ENCODE measurements at places on chromosomes 2 and 18.

DNA sequence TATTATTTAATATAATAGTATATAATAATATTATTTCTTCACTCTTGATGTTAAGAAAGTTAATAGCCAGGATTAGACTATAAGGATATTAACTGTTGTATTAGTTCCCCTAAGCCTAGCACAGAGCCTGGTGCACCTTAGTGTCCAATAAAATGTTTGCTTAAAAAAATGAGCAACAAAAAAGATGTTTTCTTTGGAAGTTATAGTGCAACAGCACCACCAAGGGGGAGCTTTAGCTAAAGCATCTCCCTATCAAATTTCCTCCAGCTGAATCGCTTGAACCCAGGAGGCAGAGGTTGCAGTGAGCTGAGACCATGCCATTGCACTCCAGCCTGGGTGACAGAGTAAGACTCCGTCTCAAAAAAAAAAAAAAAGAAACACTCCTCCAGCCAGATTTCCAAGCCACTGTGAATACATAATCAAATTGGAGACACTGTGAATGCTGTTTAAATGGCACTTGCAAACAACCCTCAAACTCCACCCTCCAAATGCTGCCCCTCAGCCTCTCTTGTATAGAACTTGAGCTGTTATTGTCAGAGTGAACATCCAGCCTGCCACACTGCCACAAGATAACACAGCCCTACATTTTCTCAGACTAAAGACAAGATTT lies 221.9 kb downstream of the DYM start:
- no peak for DNase-seq

DNA sequence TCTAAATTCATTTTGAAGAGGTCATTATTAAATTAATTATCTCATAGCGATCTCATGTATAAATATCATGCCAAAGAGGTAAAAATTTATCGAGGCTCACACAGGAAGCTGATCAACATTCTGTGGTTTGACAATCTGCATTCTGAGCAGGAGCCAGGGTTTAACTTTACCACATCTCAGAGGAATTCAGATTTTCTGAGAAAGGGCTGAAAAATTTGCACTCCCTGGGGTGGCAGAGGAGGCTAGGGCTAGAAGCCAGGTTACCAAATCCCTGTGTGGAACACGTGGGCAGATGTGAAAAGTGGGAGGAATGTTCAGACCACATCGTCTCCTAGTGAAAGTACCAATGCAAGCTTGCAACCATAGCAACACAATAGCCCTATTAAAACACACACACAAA lies 63.5 kb upstream of the CTLA4 start:
- no peak for DNase-seq

- no peak for DNase-seq
Measured at GRCh38 chr2:162661618-162662017, 176.9 kb downstream of the KCNH7 start.

- DNase-seq, result no peak
Measured at GRCh38 chr2:20573620-20574422, 77.1 kb downstream of the HS1BP3 start.

DNA sequence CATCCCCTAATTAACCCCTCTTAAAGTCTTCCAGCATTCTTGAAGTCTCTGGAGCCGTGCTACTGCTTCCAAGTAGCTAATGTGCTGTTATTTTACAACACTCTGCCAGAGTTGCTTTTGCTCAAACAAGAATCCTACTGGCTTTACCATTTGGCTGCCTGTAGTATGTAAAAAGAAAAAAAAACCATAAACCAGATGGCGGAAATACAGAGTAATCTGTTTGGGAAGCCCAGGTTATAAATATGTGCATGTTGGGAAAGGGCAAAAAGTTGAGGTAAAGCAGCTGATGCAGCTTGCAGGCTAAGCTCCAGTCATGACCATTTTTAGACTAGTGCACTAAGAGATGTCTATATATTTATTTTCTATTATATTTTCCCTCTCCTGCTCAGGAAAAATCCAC lies 313.2 kb upstream of the ETAA1 start:
- DNase-seq, result no peak

DNA sequence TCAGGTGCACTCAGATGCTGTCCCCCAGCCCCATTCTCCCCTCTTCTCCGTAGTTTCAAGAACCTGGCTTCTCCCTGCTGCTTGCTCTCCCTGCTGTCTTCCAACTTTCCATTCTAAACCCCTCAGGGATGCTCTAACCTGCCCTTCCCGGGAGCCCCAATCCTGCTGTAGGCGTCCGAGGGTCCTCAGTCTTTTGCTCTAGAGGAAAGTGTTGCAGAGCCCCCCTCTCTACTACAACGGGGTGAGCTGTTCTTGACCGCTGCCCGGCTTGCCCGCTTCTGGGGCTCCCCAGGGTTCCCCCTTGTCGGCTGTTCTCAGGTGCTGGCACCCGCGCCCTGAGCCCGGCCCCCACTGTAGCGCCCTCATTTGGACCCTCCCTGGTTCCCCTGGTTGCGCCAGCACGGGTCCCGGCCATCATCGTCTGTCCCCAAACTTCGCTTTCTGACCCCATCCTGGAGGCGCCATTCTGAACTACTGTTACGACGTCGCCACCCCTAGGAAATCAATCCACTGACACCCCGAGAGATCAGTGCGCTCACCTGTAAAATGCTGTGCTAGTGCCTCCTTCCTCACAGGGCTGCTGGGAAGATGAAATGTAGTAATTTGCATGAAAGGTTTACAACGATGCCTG lies 31.9 kb upstream of the REG3G start:
- no peak for DNase-seq

GRCh38 chr2:224209555-224210285 lies 170.6 kb upstream of the SERPINE2 start:
- DNase-seq, result no peak

DNA sequence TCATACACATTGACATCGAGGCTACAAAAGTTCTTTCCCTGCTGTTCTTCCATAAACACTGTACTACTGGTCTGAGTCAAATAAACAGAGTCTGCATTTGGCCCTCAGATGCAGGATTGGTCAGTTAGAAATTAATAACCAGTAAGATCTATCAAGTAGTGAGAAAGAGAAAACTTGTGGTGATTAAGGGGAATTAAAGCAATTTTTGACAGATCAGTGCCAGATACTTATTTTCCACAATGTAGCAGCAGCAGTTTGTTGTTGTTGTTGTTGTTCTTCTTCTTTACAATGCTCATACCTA lies 85.0 kb downstream of the IKZF2 start:
- DNase-seq, result no peak

GRCh38 chr2:171086352-171087290 lies 74.1 kb downstream of the TLK1 start:
- DNase-seq, result no peak

GRCh38 chr2:236790963-236791362 lies 221.3 kb downstream of the ACKR3 start:
- no peak for DNase-seq

- no peak for DNase-seq
Measured at GRCh38 chr2:3180082-3180908, 197.3 kb downstream of the EIPR1 start.

DNA sequence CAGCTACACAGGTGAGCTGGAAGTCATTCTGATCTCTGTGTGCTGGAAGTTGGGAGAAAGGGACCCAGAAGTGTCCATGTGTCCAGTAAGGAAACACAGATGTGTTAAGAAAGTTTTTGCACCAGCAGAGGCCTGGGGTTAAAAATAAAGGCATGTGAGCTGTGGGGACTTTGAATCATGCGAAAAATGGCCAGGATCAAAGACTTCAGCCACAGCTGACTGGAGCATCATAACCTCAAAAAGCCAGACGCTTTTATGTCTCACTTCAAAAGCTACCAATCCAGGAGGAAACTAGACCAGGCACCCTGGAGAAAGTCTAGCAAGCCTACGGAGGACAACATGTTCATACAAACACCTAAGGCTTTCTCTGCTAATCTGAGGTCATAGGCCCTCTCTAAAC lies 503.6 kb upstream of the REG3G start:
- DNase-seq, result no peak

GRCh38 chr2:46188041-46188716 lies 109.0 kb upstream of the EPAS1 start:
- no peak for DNase-seq

- no peak for DNase-seq
Measured at GRCh38 chr2:227377467-227378351, 1.4 kb downstream of the TM4SF20 start.

DNA sequence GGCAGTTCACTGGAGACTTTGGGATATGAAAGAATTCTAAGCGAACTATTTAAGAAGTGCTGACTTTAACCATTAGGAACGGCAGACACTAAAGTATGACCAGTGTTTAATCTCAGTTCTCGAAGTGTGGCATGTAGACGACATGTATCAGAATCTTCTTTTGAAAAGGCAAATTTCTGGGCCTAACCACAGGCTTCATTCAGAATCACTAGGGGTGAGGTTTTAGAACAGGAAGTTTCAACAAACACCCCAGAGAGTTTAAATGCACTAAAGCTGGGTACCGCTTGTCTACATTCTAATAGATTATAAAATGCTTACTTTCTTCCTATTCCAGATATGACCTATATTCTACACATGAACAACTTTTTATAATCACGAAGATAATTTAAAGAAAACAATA lies 180.3 kb downstream of the ANKRD44 start:
- DNase-seq, result no peak

DNA sequence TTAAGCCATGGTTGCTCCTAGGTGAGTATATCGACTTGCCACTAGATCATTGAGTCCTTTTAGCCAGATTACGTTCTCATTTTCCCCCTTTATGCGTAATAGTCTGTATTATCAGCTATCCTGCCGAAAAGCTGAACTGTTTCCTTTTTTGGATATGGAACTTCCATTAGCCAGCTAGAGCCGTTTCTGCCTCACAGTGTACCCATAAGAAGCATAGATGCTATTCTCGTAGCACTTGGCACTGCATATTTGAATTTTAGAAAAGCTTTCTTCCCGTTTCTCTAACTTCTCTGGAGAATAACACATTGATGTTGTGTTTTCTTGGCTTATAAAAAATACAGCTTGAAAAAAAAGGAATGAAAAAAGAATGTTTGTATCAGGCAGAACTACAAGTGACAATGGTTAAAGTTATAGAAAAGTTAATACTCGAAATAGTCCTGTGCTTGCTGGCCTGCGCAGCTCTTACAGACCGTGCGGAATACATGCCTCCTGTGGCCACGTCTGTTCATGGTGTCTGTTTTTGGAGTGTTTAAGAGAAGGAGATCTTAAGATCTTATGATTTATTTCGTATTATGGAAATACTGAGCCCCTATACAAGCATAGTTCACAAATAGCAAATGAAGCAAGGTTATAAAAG lies 710 bp downstream of the DUSP19 start:
- no peak for DNase-seq

GRCh38 chr2:64214281-64215115 lies 70.3 kb upstream of the PELI1 start:
- no peak for DNase-seq

- DNase-seq, result no peak
Measured at GRCh38 chr2:61922714-61923113, 17.2 kb downstream of the COMMD1 start.

DNA sequence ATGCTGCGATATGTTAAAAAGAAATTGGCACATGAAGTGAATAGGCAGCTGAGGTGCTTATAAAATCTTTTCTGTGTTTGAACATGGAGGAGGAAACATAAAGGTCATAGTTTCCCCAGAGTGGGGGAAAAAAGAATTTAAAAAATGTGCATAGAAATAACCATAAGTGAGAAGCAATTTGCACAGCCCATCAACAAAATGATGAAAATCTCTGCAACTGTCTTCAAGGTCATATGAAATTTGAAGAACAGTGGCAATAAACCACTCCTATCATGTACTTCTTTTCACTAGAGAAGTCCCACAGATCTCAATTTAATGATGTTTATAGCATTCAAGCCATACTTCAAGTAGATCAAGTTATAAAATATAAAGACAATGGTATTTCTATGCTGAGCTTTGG lies 46.7 kb upstream of the ZNF804A start:
- DNase-seq, result no peak

DNA sequence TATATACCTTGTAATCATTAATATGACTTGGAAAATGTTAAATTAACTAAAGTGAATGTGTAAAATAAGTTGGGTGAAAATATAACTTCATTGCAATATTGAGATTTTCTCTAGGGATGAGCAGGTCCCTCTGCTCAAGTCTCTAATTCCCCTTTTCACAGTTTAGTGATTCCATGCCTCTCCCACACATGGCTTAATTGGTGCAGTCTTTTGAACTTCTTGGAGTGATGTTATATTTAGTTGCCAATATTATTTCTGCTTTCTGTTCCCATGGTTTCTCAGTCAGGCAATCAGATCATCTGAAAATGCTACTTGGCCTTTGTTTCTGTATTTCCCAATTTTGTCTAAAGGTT lies 233.7 kb upstream of the SPOPL start:
- no peak for DNase-seq

DNA sequence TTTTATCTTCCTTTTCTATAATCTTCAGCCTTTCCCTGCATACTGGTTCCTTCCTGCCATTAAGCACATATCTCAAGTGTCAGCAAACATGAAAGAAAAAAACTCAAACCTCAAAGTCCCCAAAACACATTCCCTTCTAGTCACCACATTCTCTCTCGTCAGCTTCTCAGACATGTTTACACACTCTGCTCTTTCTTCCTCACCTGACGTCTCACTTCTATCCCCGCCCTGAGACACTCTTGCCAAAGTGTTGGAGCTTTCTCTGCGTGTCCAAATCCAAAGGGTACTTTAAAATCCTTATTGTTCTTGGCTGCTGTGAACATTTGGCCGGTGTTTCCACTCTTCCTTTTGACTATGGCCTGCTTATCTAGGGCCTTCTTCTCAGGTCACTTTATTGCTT lies 47.9 kb downstream of the SOX11 start:
- DNase-seq, result no peak

GRCh38 chr2:172439509-172439860 lies 12.1 kb downstream of the ITGA6 start:
- no peak for DNase-seq

GRCh38 chr2:98743835-98744234 lies 12.9 kb upstream of the MGAT4A start:
- no peak for DNase-seq

- DNase-seq, result no peak
Measured at GRCh38 chr2:199757233-199757870, 93.6 kb downstream of the FTCDNL1 start.

GRCh38 chr2:121151311-121152109 lies 133.5 kb downstream of the TFCP2L1 start:
- no peak for DNase-seq

DNA sequence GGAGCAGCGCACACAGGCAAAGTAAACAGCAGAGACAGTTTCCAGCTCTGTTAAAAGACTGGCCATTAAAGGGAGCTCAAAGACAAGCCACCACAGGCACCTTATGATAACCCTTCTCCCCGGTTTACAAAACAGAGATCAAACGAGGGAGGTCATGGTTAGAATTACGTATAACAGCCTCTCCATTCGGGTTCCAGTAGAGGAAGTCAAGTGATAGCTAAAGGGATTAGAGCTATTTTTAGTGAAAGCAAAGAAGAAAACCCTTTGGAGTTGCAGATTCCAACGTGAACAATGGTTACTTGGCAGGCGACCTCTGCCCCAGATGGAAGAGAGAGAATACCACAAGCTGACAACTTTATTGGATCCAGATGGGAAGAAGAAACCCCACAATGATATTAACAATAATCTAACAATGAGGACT lies 31.2 kb upstream of the EDAR start:
- no peak for DNase-seq

DNA sequence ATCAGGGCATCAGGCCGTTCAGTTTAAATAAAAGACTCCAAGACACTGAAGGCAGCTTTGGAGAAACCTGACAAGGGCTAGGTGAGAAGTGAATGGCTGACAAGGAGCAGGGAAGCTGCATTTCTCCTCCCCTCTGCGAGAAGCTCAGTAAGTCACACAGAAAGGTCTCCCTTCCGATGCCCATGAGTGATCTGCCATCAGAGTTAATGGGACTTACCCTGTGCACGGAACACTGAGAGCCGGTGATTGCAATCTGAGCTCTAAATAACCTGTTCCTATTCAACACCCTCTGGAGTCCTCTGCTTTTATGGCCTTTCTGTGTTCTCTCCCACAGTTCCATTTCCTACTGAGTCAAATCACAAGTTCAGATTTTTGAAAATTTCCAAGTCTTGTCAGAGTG lies 322.2 kb upstream of the MYT1L start:
- DNase-seq, result no peak

All from stimulated activated CD8-positive, alpha-beta memory T cell treated with anti-CD3 and anti-CD28 coated beads, Interleukin-7, amount 100 ng/mL, for 1 hour (primary cell).